ENCODE measurements at places on chromosomes 1 and 21. TPM values are rescaled to one million over a fixed set of nuclear protein-coding genes. Genes with fewer than 3 reads are reported as not detected.

Gene PTAFR
- total RNA-seq, result 2.0 TPM

Gene BRINP2
- total RNA-seq, result not detected

DNA sequence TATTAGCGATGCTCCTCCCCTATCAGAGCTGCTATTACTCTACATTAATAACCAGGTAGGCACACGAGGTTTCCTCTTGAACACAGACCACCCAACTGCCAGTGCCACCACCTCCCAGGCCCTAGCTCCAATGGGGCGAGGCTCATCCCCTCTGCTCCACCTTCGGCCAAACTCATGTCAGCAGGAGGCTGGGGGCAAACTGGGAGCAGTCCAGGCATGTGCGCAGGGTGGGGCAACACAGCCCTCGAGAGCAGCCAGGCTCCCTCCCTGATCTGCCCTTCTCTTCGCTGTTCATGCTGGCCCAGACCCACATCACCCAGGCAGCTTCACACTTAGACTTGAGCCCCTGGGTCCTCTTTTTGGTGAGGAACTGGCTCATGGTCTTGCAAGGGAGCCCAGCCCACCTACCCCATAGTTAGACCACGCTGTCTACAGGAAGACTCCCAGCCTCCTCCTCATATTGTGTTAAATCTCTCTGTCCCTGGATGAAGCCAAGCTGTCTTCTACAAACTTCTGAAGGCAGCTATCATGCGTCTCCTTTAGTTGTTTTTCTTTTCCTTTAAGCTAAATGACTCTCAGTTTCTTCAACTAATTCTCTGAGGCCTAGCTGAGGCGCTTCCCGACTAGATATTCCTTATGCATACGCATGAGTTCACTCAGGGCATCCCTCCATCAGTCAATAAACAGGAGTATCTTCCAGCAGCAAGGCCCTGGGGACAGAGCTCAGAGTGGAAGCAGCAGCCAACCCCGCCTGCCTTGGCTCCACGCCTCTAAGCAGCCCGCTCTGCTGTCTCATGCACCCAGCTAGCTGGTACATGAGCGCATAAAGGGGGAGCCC lies 12.0 kb downstream of the TMEM9 start:
- peaks cover 6% of the 10 kb centered on the region for H3K36me3 ChIP-seq
- DNase-seq, result no peak
- H3K4me3 ChIP-seq, result no peak overlapping the region
- H3K4me1 ChIP-seq, result no peaks in the 10 kb centered on the region
- H3K27ac ChIP-seq, result no peak overlapping the region

GRCh38 chr1:34113887-34114286 lies 51.1 kb downstream of the CSMD2 start:
- H3K4me3 ChIP-seq, result no peak overlapping the region
- H3K27me3 ChIP-seq, result peaks cover 33% of the 10 kb centered on the region
- DNase-seq, result no peak
- H3K36me3 ChIP-seq, result peaks cover 13% of the 10 kb centered on the region
- H3K4me1 ChIP-seq, result no peaks in the 10 kb centered on the region

DNA sequence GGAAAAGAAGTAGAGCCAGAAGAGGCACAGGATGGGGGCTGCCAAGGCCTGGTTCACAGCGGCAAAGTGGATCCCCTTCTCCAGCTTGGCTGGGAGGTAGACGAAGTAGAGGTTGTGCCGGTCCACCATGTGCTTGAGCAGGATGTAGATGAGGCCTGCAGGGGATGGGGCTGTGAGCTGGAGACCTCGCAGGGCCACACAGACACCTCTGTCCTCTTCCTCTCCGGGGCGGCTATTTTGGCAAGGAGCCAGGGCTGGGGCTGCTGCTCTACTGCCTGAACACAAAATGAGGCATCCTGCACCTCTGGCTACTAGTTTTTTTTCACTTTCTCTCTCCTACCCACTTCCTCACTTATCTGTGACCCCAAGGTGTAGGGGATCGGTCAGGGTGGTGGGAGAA lies 32.3 kb downstream of the TMEM63A start:
- peak overlapping the region; percentile 46 for H3K27ac ChIP-seq
- peak; percentile 72 for DNase-seq
- peaks cover 43% of the 10 kb centered on the region for H3K4me1 ChIP-seq
- peaks cover 11% of the 10 kb centered on the region for H3K36me3 ChIP-seq

- no peaks in the 10 kb centered on the region for H3K27me3 ChIP-seq
- peaks cover 26% of the 10 kb centered on the region for H3K36me3 ChIP-seq
- no peak overlapping the region for H3K4me3 ChIP-seq
- DNase-seq, result no peak
Observed at GRCh38 chr1:229295745-229296144, 24.8 kb downstream of the RAB4A start.
